ENCODE measurements at places on chromosomes 13 and 19.
A peak's percentile ranks its signal among the peaks of the same experiment; 100 is the strongest.

DNA sequence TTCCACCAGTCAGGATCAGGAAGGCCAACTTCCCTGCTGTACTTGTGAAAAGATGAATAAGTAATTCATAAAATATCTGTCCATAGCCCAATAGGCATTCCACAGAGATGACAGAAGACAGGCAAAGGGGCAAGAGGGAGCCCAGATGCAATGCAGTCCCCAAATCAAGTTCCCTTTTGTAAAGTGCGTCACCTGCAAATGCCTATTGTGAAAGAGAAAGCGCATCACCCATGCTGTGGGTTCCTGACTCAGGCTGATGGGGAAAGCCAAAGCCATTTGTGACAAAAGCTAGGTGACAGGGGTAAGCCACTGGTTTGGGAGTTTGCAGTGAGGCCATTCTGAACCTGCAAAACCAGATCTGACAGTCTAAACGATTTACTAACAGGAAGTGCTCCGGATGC lies 157.5 kb upstream of the ZNF536 start:
- DNase-seq, result peak; percentile 24

DNA sequence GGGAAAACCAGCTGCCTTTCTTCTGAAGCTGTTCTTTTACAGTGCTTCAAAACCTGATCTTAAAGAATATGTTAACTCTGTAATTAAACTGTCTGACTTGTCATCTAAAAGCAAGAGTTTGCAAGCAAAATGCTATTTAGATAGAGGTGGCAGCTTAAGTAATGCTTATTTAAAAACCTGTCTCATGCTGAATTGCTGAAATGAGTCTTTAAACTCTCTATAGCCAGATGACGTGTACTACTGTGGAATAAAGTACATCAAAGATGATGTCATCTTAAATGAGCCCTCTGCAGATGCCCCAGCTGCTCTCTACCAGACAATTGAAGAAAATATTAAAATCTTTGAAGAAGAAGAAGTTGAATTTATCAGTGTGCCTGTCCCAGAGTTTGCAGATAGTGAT lies 22.9 kb downstream of the ITM2B start:
- no peak for DNase-seq

- DNase-seq, result no peak
Measured at GRCh38 chr19:50967929-50968715, 1.3 kb downstream of the KLK6 start.

GRCh38 chr19:1884719-1885334 lies 469 bp downstream of the ABHD17A start:
- no peak for DNase-seq

DNA sequence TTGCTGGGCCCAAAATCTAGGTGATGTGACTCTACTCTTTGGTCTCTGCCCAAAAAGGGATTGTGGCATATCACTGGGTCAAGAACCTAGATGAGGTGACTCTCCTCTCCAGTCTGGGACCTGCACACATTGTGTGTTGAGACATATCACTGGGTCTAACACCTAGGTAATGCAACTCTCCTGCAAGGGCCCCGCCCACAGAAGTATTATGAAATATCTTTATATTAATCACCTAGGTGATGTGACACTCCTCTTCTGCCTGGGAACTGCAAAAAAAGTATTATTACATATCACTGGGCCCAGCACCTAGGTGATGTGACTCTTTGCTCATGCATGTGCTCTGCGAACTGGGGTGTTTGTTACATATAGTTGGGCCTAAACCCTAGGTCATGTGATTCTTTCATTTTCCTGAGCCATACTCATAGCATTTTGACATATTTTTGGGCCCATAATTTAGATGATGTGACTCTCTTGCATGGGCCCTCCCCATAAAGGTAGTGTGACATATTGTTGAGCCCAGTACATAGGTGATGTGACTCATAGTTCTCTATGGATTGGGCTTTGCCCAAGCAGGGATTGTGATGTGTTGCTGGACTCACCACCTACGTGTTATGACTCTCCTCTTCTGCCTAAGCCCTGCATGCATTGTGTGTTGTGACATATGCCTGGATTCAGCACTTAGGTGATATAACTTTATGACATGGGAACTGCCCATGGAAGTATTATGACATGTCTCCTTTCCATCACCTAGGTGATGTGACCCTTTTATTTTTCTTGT lies 11.2 kb upstream of the ZNF681 start:
- DNase-seq, result no peak

GRCh38 chr19:57382806-57383488 lies 6.7 kb upstream of the ZNF548 start:
- no peak for DNase-seq

DNA sequence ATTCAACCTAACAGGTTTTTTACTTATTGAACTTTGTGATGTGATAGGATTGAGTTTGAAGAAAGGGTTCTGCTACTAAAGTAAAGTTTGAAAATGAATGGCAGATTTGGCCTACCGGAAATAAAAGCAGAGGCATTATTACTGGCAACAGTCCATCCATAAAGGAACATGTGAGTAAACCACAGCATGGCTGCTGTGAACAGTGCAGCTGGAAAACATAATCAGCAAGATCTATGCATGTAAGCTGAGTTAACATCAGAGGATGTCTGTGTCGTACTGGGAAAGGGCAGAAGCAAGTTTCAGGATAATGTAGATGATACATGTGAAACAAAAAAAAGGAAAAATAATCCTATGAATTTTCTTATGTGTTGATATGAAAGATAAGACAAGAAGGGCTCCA lies 87.6 kb downstream of the CYSLTR2 start:
- DNase-seq, result no peak

GRCh38 chr13:68030152-68030809 lies 800.1 kb upstream of the PCDH9 start:
- no peak for DNase-seq

GRCh38 chr13:76954538-76954937 lies 6.2 kb downstream of the ACOD1 start:
- no peak for DNase-seq

- peak; percentile 93 for DNase-seq
Measured at GRCh38 chr19:14510311-14511228, 7.6 kb downstream of the DNAJB1 start.

Data from suppressor macrophage treated with lipopolysaccharide for 4 hours (primary cell).